Stimulated activated CD4-positive, alpha-beta T cell treated with anti-CD3 and anti-CD28 coated beads, Interleukin-1b, Interleukin-23, amount 100 ng/mL, for 24 hours (primary cell): ENCODE measurements at places on chromosomes 16 and 17.

- DNase-seq, result no peak
These were observed 46.6 kb upstream of the MED13 start for GRCh38 chr17:62111562-62112171.

DNA sequence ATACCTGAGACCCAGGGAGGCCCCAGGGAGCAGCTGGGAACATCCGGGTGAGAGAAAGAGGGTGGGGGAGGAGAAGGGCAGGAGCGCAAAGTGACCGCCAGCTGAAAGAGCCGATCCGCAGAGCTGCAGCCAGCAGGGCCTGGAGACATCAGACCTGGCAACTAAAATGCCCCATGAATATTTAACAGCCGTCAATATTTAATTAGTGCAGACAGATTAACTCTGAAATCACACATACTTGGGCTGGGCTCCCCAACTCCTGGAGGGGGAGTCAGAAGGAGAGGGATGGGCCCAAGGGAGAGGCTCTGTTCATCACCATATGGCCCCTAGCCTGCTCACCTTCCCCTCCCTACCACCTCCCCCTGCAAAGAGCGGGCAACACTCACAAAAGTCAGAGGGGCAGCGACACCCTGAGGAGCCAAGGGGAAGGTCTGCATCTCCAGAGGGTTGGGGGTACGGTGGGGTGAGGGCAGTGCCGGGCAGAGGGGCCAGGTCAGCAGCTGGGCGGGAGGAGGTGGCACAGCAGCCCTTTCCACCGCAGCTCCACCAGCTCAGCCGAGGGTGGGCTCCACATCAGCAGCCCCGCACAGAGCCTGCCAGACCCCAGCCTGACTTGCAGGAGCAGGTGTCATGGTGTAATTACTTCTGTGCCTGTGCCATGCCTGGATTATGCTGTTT lies 61.9 kb upstream of the CCL1 start:
- DNase-seq, result no peak

- no peak for DNase-seq
These were observed 14.8 kb downstream of the CNOT1 start for GRCh38 chr16:58614860-58615259.

GRCh38 chr17:32120141-32120540 lies 22.2 kb upstream of the RHOT1 start:
- no peak for DNase-seq

- no peak for DNase-seq
These were observed 18.9 kb downstream of the ARHGAP17 start for GRCh38 chr16:24996301-24996700.

DNA sequence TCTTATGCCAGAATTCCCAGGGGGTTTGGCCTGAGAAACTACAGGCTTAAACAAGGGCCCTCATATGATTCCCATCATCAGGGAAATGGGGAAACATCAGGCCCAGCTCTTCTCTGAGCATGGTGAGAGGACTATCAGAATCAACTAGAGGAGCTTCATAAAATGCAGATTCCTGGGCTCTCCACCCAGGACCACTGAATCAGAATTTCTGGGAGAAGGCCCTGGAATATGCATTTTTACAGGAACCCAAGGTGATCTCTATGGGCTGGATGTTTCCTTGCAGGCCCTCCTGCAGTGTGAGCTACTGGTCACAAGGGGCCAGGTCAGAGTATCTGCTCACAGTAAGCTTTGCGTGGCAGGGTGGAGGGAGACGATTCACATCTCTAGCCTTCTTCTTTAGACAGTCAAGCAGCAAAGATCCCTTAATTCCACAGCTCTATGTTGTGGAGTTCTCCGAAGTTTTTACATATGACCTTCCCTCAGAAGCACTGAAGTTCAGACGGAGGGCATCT lies 38.8 kb upstream of the HOXB13 start:
- DNase-seq, result no peak

DNA sequence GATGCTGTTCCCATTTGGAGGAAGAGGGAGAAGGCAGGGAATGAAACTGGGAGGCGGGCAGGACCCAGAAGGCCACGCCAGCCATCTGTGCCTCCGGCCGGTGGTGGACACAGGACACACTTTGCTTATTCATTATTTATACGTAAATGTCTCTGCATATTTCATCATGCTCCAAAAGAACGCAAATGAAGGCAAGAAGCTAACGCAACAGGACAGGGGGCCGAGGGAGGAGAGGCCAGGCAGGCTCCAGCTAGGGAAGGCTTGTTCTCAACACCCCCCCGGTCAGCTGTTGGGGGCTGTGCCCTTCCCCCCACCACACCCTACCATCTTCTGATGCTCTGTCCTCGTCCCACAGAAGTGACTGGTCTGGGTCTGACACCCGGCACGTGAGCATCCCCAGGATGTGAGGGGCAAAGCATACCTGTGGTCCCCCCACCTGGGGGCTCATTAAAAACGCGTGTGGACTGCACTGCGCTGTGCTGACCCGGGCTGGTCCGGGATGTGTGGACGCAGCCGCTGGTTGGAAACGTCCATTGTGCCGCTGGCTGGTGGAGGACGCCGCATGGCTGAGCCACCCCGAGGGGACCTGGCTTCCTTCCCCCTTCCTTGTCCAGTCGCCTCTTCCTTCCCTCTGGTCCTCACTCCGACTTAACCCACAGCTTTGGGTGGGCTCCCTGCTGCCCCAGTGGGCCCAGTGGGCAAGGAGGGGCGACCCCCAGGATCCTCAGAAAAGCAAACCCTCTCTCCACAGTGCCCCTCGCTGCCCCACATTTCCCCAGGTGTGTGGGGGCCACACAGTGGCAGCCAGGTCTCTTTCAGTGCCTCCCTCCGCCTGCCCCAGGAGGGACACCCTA lies 46.4 kb upstream of the ENPP7 start:
- no peak for DNase-seq

- no peak for DNase-seq
These were observed 28.8 kb downstream of the CACNA1H start for GRCh38 chr16:1181404-1182315.

GRCh38 chr17:12118617-12119016 lies 97.9 kb downstream of the MAP2K4 start:
- DNase-seq, result no peak

DNA sequence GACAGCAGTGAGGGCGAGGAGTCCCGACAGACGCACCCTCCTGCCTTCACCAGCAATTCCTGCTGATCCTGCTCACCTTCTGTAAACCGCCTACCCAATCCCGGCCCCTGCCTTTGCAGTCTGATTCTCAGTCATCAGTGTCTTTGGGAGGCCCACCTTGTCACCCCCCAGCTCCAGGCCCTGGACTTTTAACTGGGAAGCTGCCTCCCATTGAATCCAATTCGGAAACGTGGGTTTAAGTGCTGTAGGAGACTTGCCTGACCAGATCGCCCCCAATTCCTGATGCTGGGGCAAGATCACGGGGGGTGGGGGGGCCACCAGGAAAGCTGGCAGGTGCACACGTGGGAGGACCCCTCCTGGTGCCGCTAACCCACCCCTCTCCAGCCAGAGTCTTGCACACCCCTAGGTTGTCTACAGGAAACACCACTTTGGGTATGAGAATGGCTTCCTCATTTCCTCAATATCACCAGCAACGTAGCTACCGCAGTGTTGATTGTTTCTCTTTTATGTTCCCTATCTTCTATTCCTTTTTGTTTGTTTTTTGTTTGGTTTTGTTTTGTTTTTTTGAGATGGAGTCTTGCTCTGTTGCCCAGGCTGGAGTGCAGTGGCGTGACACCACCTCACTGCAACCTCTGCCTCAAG lies 46.6 kb upstream of the CMIP start:
- no peak for DNase-seq

DNA sequence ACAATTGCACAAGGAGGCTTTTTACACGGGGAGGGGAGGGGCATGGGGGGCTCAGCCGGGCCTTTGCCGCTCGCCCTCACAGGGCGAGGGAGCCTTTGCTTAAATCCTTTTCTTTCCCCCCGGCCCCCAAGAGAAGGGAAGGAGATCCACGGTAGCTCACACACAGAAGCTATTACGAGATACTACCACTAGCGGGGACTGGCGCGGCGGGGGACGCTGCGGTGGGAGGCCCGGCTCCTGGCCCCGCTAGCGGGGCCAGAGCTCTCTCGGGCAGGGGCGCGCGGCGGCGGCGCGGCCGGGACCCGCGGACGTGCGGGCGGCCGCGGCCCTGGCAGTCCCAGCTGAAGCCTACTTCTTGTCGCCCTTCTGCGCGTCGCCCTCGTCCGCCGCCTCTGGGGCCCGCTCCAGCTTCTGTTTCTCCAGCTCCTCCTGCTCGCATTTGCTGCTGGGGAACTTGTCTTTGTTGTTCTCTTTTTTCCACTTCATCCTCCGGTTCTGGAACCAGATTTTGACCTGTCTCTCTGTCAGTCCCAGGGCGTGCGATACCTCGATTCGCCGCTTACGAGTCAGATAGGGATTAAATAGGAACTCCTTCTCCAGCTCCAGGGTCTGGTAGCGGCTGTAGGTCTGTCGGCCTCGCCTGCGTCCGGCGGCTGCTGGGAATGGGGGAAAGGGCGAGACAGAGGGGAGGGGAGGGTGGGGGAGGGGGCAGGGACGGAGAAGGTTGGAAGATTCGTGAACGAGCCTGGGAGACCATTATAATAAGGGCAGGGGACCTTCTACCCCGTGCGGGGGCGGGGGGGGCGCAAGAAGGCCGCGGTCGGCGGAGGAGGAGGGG lies 2.0 kb downstream of the HOXB8 start:
- DNase-seq, result no peak

DNA sequence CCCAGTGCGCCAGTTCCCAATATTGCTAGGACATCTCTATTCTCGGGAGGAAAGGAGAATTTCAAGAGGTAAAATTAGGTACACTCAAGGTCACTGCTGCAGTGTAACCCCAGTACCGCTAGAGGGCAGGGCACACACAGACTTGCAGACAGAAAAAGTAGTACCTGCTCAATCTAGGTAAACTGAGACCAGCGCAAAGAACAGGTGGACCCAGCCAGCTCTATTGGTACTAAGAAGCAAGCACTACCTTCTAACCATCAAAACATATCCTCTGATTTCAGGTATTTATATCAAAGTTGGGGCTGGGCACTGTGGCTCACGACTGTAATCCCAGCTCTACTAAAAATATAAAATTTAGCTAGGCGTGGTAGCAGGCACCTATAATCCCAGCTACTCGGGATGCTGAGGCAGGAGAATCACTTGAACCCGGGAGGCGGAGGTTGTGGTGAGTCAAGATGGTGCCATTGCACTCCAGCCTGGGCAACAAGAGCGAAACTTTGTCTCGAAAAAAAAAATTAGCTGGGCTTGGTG lies 3.6 kb upstream of the WDR81 start:
- DNase-seq, result no peak

DNA sequence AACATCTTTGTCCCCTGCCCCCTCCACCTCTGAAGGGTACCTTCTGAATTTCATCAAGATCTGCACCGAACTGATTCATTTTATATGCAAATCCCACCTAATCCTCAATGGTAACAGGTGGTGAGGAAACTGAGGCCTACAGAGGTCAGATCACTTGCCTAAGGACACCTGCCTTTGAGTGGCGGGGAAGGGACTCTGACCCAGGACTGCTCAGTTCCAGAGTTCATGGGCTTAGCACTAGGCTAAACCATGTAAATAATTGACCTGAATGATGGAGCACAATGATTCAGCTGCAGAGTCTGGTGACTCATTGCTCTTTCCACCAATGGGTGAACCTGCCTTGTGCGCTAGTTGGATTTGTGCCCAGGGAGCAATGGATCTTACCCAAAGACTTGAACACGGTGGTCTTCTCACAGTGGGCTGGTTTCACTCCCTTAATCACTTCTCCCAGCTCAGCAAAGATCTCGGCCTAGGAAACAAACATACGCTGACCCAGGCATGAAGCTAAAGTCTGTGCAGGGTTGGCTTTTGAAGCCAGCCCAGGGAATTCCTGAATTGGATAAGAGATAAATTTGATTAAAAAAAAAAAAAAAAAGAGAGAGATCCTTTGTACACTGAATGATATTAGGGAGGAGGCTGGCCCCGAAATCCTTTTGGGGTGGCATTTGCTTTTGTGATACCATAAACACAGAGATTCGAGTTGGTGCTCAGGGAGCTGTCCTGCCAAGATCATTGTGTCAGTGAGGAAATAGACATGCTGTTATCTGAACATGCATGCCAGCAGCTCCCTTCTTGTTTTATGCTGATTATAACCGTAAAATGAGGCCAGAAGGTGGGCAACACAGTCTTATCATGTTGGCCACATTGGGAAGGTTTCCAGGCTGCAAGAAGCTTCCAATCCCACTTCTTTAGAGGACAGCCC lies 17.0 kb downstream of the CRYM start:
- no peak for DNase-seq

DNA sequence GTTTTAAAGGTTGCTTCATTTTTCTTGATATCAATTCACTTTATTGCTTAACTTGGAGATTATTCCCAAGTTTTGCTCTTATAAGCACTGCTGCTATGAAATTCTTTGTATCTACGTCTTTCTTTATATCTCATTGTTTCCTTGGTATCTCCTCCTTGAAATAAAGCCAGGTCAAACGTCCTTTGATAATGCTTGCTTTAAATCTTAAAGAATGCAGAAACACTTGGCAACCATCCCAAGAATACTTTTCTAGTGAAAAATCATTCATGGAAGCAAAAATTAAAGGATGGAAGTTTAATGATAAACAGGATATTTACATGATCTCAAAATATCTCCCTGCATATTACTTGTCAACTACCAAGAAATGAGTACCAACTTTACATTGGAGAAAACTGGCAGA lies 175.2 kb downstream of the CPPED1 start:
- DNase-seq, result no peak

- DNase-seq, result no peak
These were observed 18.2 kb upstream of the RASL10B start for GRCh38 chr17:35713069-35713728.

DNA sequence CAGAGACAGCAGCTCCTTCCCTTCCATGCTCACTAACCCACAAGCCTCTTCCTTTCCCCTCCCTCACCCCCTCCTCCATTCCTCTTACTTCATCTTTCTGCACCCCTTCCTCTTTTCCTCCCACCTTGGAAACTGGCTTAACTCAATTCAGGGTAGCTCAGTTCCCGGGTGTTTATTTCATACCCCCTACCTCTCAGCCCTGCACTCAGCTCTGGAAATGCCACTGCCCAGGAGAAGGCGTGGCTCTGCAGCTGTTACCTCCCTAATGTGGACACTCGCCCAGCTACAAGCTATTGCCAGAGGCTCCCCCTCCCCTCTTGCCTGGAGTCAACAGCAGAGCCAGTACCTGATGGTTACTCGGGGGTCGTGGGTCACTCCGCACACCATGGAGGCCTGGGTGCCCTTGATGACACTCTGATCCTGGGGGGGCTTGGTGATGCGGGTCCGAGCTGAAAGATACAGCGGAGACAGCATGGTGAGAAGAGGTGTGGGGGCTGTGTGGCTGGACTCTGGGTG lies 118.4 kb upstream of the CDC42EP4 start:
- DNase-seq, result no peak

- no peak for DNase-seq
These were observed 15.8 kb upstream of the OGFOD3 start for GRCh38 chr17:82434216-82434565.

DNA sequence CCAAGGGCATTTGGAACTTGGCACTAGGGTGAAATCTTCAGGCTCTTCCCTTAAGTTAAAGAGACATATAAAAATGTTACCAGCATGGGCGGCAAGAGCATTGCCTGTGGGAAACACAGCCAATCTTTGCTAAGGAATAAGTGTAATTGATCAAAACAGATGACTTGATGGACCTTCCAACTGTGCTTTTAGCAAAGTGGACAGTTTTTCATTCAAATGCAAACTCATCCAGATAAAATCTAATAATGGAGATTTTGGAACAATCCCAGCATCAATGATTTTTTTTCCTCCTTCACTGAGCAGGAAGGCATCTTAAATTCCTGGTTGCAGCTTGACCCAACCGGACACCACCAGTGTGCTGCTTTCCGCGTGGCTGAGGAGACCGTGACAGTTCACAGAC lies 42.9 kb upstream of the BHLHA9 start:
- DNase-seq, result no peak

- DNase-seq, result no peak
These were observed 7.4 kb upstream of the CPNE2 start for GRCh38 chr16:57084996-57085395.
